Activated naive CD8-positive, alpha-beta T cell treated with anti-CD3 and anti-CD28 coated beads, Interleukin-2, amount 10 ng/mL, durations not matched to agents 7 days and 5 days (primary cell): ENCODE measurements at places on chromosomes 3 and 15.

DNA sequence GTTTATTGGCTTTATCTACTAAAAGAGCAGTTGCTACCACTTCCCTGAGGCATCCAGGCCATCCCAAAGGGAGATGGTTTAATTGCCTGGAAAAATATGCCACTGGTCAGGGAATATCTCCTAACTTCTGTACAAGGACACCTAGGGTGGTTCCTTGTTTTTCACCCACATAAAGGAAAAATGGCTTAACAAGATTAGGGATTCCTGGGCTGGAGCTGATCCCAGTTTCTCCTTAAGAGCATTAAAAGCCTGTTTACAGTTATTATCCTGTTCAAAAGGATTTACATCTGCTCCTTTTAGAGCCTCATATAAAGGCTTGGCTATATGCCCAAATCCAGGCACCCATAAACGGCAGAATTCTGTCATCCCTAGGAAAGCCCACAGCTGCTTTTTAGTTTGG is 70.2 kb upstream of the WNT7A start:
- no peak for DNase-seq

- no peak for DNase-seq
Observed at GRCh38 chr15:57253082-57253481, 123.2 kb upstream of the CGNL1 start.

DNA sequence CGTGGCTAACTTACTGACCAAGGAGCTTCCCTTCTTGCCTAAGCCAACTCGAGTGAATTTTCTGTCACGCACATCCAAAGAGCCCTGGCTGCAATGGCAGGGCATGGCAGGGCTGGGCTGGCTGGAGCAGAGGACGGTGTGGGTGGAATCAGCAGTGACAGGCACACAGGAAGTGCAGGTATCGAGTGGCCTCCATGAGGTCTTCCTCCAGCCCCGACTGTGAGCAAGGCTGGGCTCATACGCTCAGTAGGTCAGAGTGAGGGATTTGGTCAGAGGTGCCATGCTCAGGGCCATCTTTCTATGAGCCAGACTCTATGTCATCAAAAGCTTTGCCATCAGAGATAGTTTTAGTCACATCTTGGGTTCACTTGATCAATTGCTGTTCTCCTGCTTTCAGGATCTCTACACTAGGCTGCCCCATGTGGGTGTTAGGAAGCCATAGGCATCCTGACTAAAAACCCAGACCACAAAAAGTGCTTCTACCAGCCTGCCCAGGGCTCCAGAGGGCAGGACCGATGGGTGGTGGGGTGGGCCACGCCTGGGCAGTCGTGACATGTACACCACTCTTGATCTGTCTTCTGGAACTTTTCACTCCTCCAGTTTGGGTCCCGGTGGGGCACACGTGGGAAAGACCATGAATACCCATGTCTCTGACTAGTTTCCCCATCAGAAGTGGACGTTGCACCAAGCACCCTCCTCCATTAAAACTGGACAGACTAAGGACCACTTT is 22.6 kb upstream of the COMMD4 start:
- no peak for DNase-seq

DNA sequence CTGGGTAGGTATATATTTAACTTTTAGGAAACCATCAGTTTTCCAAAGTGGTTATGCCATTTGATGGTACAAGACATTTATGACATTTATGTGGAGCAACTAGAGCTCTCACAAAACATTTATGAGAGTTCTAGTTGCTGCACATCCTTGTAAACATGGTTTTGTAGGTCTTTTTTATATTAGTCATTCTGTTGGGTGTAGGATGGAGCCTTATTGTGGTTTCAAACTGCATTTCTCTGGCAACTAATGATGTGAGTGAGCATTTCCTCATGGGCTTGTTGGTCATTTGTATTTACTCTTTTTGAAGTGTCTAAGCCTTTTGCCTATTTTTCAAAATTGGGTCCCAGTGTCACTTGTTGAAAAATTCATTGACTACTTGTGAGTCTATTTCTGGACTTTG is 45.7 kb upstream of the MGLL start:
- DNase-seq = no peak

GRCh38 chr3:54345847-54346375 is 223.6 kb downstream of the CACNA2D3 start:
- DNase-seq = no peak

DNA sequence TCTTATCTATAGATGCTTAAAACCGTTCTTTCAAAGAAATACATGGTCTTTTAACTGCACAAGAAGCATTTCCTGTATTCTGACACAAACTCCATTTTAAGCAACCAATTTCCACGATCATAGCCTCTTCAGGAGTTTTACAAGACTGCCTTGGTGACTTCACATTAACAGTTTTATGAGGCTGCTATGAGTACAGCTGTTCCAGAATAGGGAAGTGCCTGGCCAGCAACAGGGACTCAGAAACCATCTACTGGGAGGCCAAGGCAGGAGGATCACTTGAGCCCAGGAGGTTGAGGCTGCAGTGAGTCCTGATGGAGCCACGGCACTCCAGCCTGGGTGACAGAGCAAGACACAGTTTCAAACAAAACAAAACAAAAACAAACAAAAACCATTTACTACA is 78.4 kb downstream of the B3GNT5 start:
- no peak for DNase-seq

- DNase-seq = no peak
Observed at GRCh38 chr3:21542656-21543379, 208.2 kb downstream of the ZNF385D start.

- no peak for DNase-seq
Observed at GRCh38 chr3:80643421-80643820, 875.6 kb upstream of the ROBO1 start.

GRCh38 chr3:9037144-9037711 is 74.0 kb upstream of the RAD18 start:
- DNase-seq = no peak
